ENCODE measurements at places on chromosomes 3 and 15.

DNA sequence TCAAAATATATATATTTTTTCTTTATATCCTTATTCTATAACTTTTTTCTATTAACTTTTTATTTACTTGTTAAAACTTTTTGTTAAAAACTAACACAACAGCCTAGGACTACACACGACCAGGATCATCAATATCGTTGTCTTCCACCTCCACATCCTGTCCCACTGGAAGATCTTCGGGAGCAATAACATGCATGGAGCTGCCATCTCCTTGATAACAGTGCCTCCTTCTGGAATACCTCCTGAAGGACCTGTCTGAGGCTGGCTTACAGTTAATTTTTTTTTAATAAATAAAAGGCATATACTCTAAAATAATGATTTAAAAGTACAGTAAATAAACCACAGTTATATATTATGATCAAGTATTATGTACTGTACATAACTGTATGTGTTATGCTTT, 58.9 kb downstream of the SFMBT1 start:
- H3K36me3 ChIP-seq, result no peaks in the 10 kb centered on the region
- H3K27ac ChIP-seq, result no peak overlapping the region
- H3K4me3 ChIP-seq, result no peak overlapping the region
- H3K4me1 ChIP-seq, result no peaks in the 10 kb centered on the region

DNA sequence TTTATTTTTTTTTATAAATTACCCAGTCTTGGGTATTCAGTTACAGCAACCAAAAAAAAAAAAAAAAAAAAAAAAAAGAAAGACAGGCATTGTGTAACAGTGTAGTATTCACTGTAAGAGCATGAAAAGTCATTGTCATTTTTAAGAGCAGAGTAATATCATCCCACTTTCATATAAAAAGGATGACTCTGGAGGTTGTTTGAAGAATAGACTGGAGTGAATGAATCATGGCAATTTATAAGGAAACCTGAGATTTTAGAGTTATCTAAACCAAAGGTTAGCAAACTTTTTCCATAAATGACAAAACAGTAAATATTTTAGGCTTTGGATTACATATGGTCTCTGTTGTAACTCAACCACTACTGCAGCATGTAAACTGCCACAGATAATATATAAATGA, 794.9 kb downstream of the NTRK3 start:
- no peaks in the 10 kb centered on the region for H3K36me3 ChIP-seq
- no peak overlapping the region for H3K4me3 ChIP-seq
- no peak overlapping the region for H3K27ac ChIP-seq
- H3K27me3 ChIP-seq, result no peaks in the 10 kb centered on the region
- DNase-seq, result no peak

GRCh38 chr3:27357665-27358258, 11.4 kb downstream of the NEK10 start:
- DNase-seq, result no peak
- H3K27ac ChIP-seq, result no peak overlapping the region
- H3K36me3 ChIP-seq, result no peaks in the 10 kb centered on the region

- no peak overlapping the region for H3K27ac ChIP-seq
- H3K36me3 ChIP-seq, result no peaks in the 10 kb centered on the region
- peaks cover 48% of the 10 kb centered on the region for H3K4me1 ChIP-seq
- H3K27me3 ChIP-seq, result no peaks in the 10 kb centered on the region
- no peak overlapping the region for H3K4me3 ChIP-seq
Measured at GRCh38 chr15:100250176-100250800, 91.5 kb downstream of the ADAMTS17 start.

DNA sequence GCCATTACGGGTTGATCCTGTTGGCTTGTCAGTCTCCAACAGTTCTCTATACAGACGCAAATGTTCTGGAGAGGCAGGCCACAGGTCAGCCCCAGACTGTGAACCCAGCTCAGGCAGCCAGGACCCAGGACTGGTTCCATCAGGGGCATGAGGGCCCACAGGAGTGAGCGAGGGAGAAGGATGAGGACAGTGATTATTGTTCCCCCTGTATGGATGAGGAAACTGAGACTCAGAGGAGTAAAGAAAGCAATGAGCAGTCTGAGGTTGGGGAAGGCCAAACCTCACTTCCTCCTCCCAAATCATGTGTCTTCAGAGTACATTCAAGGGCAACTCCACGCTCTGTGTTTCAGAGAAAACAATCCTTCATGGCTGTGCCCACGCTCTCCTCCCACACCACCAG, 121.9 kb downstream of the RPLP1 start:
- H3K27ac ChIP-seq, result no peak overlapping the region
- no peak overlapping the region for H3K4me3 ChIP-seq
- DNase-seq, result no peak
- H3K4me1 ChIP-seq, result peaks cover 10% of the 10 kb centered on the region

GRCh38 chr3:71563827-71564226, 19.7 kb downstream of the FOXP1 start:
- peak overlapping the region; percentile 71 for H3K27ac ChIP-seq
- H3K36me3 ChIP-seq, result peaks cover 4% of the 10 kb centered on the region
- H3K27me3 ChIP-seq, result no peaks in the 10 kb centered on the region
- H3K4me1 ChIP-seq, result peaks cover 39% of the 10 kb centered on the region
- no peak for DNase-seq
- H3K4me3 ChIP-seq, result no peak overlapping the region

DNA sequence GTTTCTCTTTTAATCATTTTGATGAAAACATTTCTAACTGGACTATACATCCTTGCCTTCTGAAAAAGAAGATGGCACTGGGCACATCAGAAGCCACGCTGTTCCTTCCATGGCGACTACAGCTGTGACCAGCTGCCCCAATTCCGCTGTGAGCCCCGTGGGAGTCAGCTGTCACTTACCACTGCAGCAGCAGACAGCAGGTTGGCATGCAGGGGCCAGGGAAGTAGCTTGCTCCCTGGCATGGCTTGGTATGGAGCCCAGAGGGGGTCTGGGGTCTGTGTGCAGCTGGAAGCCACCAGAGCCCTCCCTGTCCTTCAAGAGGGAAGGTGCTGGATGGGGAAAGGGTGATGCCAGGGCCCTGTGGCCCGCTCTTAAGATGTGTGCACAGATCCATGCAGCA, 4.5 kb upstream of the ZXDC start:
- H3K27ac ChIP-seq, result no peak overlapping the region
- H3K36me3 ChIP-seq, result no peaks in the 10 kb centered on the region
- no peak for DNase-seq
- no peak overlapping the region for H3K4me3 ChIP-seq

DNA sequence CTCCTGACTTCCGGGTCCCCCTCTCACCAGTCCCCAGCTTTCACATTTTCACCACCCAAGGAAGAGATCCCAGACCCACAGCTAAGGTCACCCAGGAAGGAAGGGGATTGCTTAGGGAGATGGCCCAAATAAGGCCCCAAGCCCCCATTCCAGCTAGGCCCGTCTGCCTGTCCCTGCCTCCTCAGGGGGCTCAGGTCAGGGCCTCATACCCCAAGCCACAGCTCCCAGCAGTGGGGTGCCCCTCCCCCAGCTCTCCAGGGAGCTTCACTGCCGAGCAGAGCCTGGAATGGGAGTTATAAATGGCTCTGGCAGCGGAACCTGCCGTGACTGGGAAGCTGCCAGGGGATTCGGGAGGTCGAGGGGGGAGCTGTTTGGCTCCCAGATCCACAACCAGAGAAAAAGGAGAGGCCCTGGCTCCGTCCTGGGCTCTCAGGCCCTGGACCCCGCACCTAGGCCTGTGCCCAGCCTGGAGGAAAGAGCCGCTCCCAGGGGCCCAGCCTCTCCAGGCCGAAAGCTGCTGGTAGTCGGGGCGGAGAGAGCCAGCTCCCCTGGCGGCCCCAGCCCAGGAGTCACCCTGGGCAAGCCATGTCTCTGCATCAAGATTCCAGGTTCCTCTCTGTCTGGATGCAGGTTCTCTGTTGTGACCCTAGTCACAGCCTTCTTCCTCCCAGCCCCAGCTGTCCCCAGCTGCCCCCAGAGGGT, 550 bp downstream of the CCDC9B start:
- H3K4me3 ChIP-seq, result peak overlapping the region; percentile 50
- no peak for DNase-seq
- no peaks in the 10 kb centered on the region for H3K27me3 ChIP-seq
- H3K27ac ChIP-seq, result peak overlapping the region; percentile 95
- H3K36me3 ChIP-seq, result no peaks in the 10 kb centered on the region
- peaks cover 74% of the 10 kb centered on the region for H3K4me1 ChIP-seq

DNA sequence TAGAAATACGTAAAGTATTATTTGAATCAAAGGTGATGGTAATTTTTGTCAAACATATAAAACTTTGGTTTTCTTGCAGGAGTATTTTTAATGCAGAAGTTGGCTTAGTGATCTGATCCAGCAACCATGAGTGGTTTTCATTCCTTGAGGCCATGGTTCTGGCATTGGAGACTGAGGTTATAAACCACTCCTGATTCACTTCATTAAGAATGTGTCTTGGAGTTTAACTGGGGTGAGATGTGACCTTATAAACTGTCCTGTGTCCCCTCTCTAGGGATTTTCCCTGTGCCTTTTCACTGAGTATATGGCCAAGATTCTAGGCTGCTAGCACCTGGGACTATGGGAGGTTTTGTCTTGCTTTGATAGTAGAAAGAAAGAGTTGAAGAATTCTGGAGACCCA, 94.3 kb downstream of the RYR3 start:
- no peak overlapping the region for H3K4me3 ChIP-seq
- H3K4me1 ChIP-seq, result no peaks in the 10 kb centered on the region
- no peak overlapping the region for H3K27ac ChIP-seq

- peak overlapping the region; percentile 18 for H3K27ac ChIP-seq
- no peak overlapping the region for H3K4me3 ChIP-seq
- no peaks in the 10 kb centered on the region for H3K36me3 ChIP-seq
- peaks cover 12% of the 10 kb centered on the region for H3K4me1 ChIP-seq
Measured at GRCh38 chr3:185215873-185216606, 37.8 kb downstream of the EHHADH start.

GRCh38 chr3:169515132-169515531, 148.4 kb downstream of the MECOM start:
- no peak for DNase-seq
- no peak overlapping the region for H3K27ac ChIP-seq
- no peak overlapping the region for H3K4me3 ChIP-seq
- H3K4me1 ChIP-seq, result no peaks in the 10 kb centered on the region

GRCh38 chr3:123476967-123477750, 28.3 kb upstream of the ADCY5 start:
- DNase-seq, result no peak
- H3K27ac ChIP-seq, result no peak overlapping the region
- no peak overlapping the region for H3K4me3 ChIP-seq
- no peaks in the 10 kb centered on the region for H3K36me3 ChIP-seq
